RPMI8226 (cell line): ENCODE measurements at places on chromosomes 6 and 20.

GRCh38 chr20:51884561-51884960 lies 82.2 kb upstream of the SALL4 start:
- DNase-seq: no peak

DNA sequence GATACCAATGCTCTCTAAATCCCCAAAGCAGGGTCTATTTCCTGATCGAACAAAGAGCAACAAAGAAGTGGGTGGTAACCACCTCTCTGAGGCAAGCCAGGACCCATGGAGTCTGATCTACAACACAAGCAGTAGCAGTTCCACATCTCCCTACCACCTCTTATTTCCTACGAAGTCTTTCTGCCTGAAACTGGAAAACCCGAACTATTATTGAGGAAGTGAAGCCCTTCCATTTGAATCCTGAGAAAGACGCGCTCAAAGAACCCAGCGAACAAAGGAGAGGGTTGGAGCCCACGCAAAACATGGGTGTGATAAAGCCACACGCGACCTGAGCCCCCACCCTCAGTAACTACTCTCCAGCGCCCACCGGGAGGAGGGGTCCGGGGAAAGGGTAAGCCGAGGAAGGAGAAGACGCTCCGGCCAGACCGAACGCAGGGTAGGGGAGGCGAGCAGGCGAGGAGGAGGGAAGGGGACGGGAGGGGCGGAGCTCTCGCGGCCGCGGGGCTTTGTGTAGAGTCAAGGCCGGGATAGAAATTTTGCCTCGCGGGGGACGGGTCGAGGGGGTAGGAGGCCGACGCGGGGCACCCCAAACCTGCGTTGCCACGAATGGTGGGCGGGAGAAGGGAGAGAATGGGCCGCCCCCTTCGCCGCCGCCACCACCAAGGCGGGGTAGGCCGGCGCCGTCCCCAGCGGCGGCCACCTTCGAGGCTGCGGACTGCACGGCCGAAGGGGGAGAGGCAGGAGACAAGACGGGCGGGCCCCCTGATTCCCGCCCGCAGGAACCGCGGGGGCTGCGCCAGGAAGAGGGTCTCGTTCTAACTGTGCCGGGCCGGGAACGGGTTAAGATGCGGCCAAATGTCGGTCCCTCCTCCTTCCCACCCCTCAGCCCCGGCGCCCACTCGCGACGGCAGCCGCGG lies 802 bp downstream of the HDAC2 start:
- peak; percentile 54 for DNase-seq

GRCh38 chr20:49712646-49712995 lies 1.1 kb downstream of the B4GALT5 start:
- peak; percentile 17 for DNase-seq

GRCh38 chr20:43187476-43188233 lies 2.1 kb downstream of the PTPRT start:
- DNase-seq: peak; percentile 71

- DNase-seq: no peak
Observed at GRCh38 chr6:54695815-54696214, 150.8 kb upstream of the FAM83B start.

GRCh38 chr6:105384004-105384403 lies 18.9 kb downstream of the PREP start:
- DNase-seq: no peak

- no peak for DNase-seq
Observed at GRCh38 chr20:60901831-60902230, 350.2 kb upstream of the CDH4 start.

- DNase-seq: no peak
Observed at GRCh38 chr6:109738255-109738654, 47.2 kb downstream of the FIG4 start.

DNA sequence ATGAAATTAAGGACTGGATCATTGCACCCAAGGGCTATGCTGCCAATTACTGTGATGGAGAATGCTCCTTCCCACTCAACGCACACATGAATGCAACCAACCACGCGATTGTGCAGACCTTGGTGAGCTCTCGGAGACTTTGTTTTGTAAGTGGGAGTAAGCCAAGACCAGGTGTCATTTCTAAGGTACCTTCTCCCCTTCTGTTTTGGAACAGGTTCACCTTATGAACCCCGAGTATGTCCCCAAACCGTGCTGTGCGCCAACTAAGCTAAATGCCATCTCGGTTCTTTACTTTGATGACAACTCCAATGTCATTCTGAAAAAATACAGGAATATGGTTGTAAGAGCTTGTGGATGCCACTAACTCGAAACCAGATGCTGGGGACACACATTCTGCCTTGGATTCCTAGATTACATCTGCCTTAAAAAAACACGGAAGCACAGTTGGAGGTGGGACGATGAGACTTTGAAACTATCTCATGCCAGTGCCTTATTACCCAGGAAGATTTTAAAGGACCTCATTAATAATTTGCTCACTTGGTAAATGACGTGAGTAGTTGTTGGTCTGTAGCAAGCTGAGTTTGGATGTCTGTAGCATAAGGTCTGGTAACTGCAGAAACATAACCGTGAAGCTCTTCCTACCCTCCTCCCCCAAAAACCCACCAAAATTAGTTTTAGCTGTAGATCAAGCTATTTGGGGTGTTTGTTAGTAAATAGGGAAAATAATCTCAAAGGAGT lies 30.4 kb downstream of the TXNDC5 start:
- peak; percentile 40 for DNase-seq

- DNase-seq: peak; percentile 94
Observed at GRCh38 chr6:31400467-31401289, 2.7 kb upstream of the MICA start.

- no peak for DNase-seq
Observed at GRCh38 chr6:111781041-111781708, 92.1 kb downstream of the FYN start.

DNA sequence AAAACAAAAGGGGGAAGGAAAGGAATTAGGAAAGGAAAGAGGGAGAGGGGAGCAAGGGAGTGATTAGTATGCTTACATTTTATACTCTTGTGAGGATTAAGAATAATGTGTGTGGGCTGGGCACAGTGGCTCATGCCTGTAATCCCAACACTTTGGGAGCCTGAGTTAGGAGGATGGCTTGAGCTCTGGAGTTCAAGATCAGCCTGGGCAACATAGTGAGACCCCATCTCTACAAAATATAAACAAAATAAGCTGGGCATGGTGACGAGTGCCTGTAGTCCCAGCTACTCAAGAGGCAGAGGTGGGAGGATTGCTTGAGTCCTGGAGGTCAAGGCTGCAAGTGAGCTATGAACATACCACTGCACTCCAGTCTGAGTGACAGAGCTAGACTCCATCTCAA lies 47.0 kb downstream of the SHLD1 start:
- no peak for DNase-seq

DNA sequence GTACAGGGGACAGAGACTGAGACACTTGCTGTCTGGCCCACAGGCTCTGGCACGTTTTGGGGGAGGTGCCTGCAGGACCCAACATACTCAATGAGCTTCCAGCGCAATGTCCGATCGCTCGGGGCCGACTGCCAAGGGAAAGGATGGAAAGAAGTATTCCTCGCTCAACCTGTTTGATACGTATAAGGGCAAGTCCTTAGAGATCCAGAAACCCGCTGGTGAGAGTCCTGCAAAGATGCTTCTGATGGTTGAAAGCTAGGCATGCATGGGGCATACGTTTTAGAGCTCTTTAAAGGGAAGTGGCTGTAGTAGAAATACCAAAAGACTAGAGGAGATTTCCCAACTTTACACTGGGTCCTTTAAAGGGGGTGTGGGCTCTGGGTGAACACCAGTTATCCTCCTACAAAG lies 2.2 kb downstream of the PRRC2A start:
- DNase-seq: no peak

DNA sequence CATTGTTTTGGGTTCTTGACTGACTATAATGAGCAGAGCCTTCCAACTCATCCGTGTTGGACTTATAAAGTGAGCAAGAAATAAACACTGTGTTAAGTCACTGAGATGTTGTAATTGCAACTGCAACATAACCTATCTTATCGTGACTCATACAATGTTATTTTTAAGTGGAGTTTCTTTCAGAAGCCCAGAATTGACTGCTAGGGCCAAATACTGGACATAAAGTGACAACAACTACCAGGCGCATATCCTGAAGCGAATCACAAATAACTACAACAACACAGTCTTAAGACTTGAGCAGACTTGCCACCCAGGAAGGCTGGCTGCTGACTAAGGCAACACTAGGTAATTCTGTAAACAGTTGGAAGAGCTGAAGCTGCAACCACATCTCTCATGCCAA lies 326.6 kb downstream of the COL12A1 start:
- DNase-seq: no peak

DNA sequence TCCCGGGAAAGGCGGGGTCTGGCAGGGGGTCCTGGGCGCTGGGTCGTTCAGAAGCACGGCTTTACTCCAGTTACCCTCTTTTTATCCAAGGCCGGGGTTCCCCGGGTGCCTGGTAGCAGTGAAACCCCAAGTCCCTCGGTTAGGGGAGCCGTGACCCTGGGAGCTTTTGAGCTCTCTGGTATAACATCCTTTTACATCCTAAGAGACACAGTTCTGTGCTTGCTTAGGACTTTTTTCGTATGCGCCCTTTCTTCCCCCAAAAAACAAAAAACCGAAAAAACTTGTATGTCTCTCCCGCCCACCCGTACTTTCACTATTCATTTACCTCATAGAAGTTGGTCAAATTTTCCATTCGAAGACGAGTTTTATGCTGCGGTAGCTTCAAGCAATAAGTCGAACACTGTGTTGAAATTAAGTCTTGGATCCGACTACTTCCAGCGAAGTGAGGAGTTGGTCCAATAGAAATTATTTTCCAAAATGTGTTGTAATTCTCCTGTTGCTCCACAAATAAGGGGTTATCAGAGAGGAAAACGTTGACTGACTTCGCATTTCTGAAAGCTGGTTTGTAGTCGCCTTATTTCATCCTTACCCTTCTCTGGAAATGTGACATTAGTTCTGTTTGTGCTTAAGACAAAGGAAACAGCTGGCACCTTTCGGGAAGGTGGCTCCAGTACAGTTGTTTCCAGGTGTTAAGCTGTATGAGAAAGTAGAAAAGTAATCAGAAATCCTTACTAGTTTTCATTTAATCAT lies 816 bp upstream of the MAN1A1 start:
- peak; percentile 44 for DNase-seq

DNA sequence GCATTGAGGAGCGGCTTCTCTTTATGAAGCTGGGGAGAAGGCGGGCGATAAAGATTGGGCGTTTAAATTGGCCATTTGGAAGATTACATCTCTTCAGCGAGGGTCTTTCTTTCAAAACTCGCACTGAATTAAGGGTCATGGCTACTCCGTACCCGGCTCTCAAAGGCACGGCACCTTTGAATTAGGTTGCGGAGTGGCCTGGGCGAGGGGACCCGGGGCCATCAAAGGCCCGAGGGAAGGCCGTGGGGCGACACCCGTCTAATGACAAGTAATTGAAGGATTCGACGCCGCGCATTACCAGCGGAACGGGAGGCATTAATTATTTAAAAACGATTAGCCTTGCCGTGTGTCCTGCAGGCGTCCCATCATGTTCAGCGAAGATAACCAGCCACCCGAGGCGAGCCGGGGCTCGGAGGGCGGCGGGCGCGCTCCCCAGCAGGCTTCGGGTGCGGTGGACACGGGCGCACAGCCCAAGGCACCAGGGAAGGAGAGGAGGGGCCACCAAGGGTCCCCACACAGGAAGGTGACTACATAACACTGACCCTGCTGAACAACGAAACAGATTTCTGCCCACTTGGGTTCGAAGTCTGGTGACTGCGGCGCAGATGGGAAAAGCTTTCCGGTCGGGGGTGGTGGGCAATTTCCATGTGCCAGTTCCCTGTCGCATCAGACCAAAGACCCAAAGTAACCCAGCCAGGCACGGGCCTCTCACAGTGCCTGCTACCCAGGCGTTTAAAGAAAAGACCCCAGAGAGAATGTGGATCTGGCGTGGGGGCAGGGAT lies 7.4 kb downstream of the FOXA2 start:
- no peak for DNase-seq

DNA sequence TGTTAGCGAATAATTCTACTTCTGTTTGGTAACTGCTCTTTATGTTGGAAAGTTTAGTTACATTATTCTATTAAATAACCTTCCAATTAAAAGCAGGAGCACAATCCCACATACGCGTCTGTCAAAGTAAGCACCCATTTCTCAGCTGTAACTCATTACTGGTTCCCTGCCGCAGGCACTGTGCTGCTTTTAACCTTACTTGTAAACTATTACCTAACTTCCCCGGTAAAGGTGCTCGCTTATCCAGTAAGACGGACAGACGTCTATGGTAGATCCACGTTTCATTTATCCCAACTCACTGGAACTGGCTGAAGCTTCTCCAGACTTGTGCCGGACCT lies 529 bp upstream of the ENPP4 start:
- no peak for DNase-seq

- DNase-seq: peak; percentile 75
Observed at GRCh38 chr6:13614126-13614925, 809 bp upstream of the NOL7 start.

DNA sequence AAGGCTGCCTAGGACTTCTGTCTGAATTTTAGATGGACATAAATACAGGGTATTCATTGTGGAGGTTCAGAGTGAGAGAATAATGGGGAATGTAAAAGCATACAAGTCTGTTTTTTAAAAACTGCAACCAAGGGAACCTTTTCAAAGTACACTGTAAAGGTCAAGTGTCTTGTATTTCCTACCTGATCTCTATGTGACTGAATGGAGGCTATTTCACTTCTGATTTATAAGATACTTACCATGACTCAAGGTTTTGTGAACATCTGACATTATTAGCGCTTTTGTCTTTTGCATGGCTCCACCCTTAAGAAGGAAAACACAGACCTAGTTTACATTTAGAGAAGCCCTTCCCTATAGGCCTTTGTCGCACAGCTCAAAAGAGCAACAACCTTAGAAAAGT lies 126.5 kb downstream of the ZFAND3 start:
- no peak for DNase-seq
